ENCODE measurements at places on chromosomes 16 and 17.

DNA sequence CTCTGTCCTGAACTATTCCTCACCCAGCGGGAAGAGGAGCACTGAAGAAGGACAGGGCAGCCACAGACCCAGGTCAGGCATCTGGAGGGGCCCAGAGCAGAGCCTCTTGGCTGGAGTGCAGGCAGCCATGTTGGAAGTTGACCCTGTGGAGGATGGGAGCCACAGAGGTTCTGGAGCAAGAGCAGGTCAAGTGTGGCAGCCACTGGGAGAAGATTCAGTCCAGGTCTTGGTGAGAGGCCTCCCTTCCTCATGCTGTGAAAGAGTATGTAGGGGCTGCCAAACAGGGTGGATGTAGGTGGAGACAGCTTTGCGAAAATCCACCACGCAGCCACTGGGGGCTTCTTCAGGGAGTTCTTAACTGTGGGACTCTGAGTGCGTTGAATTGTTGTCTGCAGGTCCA lies 590 bp upstream of the CD79B start:
- DNase-seq, result no peak

DNA sequence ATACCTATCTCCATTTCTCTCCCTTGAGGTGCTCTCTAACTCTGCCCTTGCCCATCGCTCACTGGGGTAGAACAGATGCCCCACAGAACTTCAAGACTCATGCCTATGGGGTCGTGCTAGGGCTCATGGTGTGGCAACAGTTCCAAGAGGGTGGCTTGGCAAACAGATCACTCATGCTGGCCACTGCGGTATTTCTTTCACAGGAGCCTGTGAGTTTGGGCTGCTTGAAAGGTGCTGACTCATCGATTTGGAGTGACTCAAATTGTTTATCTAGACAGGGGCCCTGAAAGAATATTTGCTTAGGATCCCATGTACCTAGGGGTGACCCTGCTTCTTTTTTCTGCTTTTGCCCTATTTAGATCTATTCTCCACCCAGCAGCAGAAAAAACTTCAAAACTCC lies 69.9 kb downstream of the IRX5 start:
- no peak for DNase-seq

- DNase-seq, result no peak
Measured at GRCh38 chr17:77863814-77864161, 94.7 kb upstream of the TNRC6C start.

- DNase-seq, result no peak
Measured at GRCh38 chr16:84332975-84333684, 35.2 kb upstream of the ATP2C2 start.

DNA sequence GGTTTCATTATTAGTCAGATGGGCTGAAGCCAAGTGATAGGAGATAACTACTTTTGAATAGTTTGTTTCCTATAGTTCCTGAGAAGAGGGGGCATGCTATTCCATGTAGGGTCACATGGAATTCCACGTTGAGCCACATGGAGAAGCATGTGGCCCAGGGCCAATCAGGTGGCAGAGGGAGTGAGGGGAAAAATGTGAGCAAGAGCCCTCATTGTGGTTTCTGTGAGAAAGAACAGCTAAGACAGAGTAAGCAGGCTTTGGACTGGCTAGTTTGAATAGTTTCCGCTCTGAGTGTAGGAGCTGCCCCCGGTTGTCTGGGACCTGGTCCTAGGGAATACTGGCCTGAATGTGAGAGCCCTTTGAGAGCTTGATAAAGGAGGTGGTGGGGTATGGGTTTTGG lies 69.9 kb upstream of the CNTNAP4 start:
- no peak for DNase-seq

DNA sequence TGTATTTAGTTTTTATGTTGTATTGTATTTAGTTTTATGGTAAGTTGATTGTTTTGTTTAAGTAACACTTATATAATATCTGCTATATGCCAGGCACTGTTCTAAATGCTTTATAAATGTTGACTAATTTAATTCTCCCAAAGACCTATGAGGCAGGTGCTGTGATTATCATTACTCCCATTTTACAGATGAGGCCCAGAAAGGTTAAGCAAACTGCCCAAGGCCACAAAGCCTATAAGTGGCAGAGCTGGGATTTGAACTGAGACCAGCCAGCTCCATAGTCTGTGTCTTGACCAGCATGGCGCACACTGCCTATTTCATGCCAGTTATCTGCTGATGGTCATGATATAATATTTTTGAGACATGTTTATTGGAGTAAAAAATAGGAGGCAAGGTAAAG lies 24.0 kb downstream of the IL21R start:
- DNase-seq, result no peak

DNA sequence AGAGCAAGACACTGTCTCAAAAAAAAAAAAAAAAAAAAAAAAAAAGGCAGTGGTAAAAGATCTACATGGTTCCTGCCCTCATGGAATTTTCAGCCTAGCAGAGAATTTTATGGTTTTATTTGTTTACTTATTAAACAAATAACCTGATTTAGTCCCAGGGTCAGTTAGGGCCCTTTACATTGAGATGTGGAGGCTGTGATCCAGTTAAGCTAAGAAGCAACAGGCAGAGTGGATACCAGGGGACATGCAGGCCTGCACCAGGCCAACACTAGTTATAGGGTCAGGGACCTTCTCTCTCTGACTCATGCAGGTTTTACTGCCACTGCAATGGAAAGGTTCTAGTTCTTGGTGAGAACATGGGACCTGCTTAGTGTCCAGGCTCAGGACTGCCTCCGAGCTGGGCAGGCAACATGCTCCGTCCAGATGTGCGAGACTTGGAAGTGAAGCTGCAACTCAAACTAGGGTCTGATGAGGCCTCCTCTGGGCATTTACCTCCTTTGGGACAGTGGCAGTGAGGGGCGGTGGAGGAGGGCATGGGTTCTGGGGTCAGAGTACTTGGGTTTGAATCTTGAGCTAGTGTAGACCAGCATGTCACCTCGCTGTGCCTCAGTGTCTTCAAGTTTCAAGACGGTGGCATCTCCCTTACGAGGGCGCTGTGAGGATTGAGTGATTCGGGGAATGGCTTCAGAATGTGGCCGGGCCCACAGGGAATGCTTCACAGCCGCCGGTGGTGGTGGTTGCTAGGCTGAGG lies 301.8 kb downstream of the CPPED1 start:
- DNase-seq, result no peak

GRCh38 chr17:50371526-50371925 lies 1.5 kb downstream of the MRPL27 start:
- DNase-seq, result no peak

- no peak for DNase-seq
Measured at GRCh38 chr16:46632778-46633733, 11.9 kb upstream of the SHCBP1 start.

- no peak for DNase-seq
Measured at GRCh38 chr16:11740567-11740966, 2.1 kb downstream of the TXNDC11 start.

- DNase-seq, result no peak
Measured at GRCh38 chr16:13951611-13952010, 31.7 kb downstream of the ERCC4 start.

DNA sequence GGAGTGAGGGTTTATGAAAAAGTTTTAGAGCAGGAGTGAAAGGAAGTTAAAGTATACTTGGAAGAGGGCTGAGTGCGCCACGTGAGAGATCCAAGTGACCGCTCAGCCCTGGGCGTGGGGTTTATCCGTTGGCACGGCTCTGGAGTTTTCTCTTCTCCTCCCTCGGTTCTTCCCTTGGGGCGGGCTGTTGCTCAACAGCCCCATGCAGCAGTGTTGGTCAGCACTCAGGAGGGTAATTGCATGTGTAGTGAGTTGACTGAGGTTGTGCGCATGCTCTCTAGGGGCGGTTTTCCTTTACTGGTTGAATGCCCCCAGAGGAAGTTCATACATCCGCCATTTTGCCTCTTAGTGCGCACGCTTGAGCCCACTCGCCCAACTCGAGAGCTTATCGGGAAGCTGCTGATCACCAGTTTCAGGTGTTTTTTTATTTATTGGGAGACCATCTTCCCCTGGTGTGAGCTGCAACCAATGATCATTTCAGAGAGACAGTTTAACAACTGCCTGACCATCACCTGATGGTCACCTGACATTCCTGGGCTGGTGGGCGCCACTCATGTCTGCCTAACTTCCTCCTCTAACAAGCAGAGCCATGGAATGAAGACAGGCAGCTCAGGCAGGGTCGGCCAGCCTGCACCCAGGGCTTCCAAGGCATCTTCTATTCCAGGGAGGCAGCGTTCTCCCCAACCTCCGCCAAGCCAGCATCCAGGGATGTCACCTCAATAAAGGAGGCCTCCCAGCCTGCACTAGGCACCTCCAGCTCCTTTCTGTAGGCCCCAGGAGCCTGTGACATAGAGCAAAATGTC lies 41.3 kb upstream of the DNAH17 start:
- no peak for DNase-seq

DNA sequence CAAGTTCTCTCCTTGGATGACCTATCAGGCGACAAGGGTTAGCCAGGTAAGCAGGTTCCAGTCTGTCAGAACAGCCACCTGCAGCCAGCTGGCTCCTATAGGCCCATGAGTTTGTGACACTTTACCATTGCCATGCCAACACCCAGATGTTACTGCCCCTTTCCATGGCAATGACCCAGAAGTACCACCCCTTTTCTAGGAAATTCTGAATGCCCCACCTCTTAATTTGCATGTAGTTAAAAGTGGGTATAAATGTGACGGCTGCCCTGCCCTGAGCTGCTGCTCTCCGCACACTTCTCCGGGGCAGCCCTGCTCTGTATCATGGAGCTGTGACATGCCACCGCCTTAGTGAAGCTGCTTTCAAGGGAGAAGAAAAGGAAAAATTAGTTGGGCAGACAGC lies 10.0 kb upstream of the SECTM1 start:
- DNase-seq, result no peak

- peak; percentile 47 for DNase-seq
Measured at GRCh38 chr17:44095647-44096496, 25.3 kb downstream of the G6PC3 start.

DNA sequence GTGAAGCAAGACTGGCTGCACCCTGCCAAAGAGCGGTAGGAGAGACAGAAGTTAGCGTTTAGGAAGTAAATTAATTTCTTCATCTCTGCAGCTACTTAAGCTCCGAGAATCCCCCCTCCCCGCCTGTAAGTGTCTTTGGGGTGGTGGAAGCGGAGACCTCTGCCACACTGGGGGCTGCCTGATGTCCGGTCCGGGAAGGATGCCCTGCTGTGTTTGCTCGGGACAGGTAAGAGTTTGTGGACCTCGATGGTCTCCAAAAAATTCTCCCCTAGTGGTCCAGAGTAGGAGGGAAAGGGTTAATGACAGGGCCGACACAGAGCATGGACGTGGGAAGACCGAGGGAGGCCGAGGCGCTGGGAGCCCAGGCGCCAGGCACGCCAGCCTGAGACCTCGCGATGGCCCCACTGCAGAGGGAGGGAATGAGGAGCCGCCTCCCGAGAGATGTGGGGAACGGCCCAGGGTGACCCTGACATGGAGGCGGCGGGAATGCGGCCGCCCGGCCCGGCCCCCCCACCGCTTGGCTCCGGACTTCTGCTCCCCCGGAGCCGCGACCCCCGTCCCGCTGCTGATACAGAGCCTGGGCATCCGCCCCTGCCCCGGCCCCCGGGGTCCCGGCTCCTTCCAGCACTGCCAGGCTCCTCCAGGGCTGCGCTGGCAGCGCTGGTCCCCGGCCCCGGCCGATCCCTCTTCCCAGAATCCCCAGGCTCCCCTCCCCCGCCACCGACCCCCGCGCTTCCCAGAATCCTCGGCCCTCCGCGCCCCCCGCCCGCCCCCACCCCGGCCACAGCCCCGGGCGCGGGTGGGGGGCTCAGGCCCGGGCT lies 680 bp downstream of the ZNF629 start:
- no peak for DNase-seq

DNA sequence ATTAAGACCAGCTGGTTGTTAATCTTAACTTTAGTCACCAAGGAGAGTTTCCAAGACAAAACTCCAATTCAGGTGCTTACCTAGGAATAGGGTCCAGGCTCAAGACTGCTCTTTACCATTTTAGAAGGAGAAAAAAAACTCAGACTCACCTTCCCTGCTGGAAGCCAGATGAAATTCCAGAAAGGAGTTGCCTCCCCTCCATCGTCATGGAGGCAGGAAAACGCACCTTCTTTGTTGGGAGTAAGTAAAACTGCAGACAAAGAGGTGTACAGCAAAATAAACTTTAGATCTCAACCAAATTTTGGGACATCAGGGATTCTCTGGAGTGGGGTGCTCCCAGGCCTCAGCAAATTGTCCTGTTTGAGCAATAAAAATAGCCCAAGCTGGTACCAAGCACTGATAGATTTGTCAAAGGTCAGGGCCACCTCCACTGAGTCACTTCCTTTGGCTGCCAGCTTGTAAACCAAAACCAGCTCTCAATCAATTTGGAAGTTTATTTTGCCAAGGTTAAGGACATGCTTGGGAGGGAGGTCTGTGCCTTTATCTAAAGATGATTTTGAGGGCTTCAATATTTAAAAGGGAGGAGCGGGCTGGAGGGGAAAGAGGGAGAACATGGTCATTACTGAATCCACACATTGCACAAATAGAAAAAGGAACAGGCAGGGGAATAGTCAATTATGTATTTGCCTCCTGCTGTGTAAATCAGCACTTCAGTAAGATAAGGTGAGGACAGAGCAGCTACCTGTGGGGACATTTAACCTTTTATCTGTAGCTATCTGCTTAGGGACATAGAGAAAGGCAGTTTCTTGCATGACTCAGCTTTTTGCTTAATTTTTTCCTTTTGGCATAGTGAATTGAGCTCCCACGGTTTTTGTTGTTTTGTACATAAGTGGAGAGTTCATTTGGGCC lies 1.5 kb upstream of the ALDH3A2 start:
- DNase-seq, result no peak

GRCh38 chr17:77495575-77495974 lies 354.8 kb downstream of the SEC14L1 start:
- no peak for DNase-seq

DNA sequence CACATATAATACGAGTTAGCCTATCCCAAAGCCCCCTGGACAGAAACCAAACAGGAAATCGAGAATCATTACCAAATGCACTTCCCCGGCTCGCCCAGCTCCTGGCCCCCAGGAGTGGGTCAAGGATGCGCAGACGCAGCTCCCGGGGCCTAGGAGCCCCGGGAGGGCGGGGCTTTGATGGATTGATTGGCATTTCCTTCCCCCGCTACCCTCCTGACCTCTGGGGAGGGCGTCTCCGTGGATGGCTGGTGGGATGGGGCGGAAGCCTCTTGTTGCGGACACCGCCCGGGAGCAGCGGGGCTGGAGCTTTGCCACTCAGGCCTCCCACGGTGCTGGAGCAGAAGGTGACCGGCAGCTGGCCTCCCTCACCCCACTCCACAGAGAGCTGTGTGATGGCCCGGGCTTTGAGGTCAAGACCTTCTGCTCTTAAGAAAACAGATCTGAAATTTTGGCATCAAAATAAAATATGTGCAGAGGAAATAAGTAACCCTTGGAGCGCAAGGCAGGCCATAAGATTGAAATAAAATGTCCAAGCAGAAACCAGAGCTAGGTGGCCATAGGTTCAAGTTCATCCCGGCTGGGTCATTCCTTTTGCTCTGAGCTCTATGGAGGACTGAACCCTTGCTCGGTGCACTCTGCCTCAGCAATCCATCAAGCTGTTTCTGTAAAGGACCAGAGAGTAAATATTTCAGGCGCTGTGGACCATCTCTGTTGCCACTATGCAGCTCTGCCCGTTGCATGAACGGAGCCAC lies 262.3 kb downstream of the SOX9 start:
- DNase-seq, result no peak

GRCh38 chr16:71412270-71413160 lies 29.3 kb downstream of the TLE7 start:
- no peak for DNase-seq
